Stimulated activated CD4-positive, alpha-beta T cell treated with anti-CD3 and anti-CD28 coated beads, Interleukin-2, amount 100 ng/mL, for 24 hours (primary cell): ENCODE measurements at places on chromosomes 6 and 20.
A peak's percentile ranks its signal among the peaks of the same experiment; 100 is the strongest.

DNA sequence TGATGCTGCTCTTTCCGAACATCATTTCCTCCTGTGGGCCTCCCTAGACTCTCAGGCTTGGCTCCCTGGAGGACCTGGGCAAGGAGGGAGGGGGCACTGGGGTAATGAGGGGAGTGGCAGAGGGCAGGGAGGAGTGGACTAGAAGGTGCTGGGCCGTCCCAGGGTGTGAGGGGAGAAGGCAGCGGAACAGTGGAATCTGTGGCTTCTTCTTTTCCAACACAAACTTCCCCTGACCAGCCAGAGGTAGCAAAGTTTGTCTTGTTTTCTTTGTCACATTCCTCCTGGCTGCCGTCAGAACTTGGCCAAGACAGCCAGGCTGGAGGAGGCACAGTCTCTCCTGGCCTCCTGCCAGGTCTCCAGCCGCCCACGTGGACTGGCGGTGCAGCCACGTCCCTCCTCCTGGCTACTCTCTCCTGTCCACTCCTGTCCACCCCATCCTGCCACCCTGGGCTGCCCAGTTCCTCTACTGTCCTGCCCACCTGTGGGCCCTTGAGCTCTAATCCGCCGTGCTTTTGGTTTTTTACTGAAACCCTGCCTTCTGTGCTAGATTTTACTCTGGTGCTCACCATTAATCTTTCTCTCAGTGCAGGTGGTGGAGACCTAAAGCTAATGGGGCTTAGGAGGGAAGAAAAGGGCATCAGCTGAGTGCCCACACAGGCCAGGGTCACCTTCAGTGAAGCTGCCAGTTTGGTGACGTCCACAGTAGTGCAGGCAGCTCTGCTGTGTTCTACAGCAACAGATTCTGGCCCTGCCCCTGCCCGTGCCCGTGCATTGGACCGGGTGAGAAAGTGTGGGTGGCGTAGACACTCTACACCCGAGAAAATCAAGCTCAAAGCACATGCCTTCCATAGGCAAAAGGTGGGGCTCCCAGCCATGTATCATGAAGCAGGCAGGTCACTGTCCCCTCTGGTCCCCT is 2.8 kb upstream of the CDSN start:
- no peak for DNase-seq

GRCh38 chr6:144012534-144012933 is 4.5 kb upstream of the PLAGL1 start:
- DNase-seq, result no peak

DNA sequence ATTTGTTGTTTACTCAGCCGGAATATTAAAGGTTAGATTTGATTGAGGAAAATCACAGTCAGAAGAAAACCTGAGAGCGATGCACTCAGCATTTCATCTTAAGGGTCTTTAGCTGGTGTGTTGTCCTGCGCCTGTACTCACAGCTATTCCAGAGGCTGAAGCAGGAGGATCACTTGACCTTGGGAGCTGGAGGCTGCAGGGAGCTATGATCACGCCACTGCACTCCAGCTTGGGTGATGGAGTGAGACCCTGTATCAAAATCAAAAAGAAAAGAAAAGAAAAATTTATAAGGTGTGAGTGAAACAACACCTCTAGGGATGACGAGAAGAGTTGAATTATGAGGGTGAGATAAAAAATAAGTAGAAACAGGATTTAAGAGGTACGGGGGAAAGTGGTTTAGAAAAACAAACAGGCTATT is 165.0 kb downstream of the TRIM27 start:
- DNase-seq, result no peak

DNA sequence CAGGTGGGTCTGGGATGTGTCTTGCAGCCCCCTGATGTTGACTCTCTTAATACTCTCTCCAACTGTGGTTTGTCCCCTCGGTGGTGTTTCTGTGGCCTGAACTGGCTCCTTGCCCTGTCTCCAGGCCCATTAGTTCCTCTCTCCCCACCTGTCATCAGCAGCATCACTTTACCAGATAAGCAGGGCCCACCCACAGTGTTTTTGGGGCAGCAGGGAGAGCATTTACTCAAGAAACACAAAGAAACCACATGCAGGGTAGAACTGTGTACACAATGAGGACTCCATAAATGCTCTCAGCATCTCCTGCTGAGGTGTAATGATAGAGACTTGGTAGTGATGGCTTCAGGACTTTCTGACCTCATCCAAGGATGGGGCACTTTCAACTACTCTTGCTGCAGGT is 20.2 kb upstream of the MRPS18A start:
- DNase-seq, result no peak

GRCh38 chr6:143397227-143398222 is 53.0 kb downstream of the ADAT2 start:
- no peak for DNase-seq

DNA sequence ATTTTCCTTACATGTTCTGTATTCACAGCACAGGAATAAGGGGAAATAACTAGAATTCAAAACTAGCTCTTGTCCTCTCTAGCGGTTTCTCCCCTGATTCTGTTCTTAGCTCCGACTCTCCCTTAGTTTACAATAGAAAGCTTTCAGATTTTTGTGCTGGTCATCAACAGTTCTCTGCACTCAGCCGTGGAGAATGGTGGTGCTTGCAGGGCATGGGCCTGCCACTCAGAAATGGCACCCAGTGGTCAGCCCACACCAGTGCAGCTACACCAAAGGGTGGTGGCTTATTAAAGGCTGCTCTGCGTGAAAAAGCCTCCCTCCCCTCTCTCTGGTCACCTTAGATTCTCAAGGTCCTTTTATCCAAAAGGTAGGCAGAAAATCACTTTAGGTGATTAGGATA is 123.5 kb downstream of the SASH1 start:
- no peak for DNase-seq

DNA sequence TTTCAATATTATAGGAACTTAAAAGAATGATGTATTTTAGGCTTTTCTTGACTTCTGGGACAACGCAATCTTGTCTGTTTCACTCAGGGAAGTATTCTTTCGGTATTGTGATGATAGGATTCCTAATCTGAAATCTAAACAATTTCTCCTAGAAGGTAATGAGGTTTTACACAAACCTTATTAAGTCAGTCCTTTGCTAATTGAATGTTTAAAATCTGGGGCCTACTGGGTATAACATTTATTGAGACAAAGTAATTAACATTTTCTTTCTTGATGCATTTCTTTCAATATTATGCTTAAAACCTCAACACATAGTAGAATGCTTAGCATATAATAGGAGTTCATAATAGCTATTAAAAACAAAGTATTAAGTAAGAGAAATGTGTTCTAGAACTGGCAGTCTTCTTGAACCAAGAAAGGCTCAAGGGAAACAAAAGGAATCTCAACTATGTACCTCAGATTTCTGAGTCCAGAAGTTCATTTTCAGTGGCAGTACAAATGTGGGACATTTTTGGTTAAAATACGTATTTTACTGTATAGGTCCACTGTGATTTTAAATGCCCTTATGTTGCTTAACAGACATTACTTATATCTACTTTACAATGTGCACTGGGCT is 121.4 kb upstream of the BMP2 start:
- no peak for DNase-seq

GRCh38 chr20:63639093-63639975 is 12.4 kb upstream of the GMEB2 start:
- peak; percentile 64 for DNase-seq

DNA sequence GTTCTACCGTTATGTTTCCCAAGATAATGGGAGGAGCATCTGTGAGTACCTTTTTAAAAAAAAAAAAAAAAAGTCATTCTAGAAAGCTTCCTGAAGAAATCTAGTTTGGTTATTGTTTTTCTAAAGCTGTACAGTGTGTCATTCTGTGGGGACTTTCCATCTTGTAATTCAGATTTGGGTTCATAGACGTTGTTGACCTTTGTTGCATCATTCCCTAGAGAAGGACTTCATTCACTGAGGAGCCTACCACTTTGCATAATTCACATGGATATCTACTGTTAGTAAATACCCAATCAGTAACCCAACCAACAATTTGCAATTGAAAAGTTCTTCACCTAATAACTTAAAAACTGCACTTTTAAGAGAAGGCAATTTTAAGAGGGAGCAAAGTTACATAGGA is 60.1 kb downstream of the RPP40 start:
- no peak for DNase-seq

GRCh38 chr6:135531954-135532490 is 34.5 kb upstream of the AHI1 start:
- no peak for DNase-seq

DNA sequence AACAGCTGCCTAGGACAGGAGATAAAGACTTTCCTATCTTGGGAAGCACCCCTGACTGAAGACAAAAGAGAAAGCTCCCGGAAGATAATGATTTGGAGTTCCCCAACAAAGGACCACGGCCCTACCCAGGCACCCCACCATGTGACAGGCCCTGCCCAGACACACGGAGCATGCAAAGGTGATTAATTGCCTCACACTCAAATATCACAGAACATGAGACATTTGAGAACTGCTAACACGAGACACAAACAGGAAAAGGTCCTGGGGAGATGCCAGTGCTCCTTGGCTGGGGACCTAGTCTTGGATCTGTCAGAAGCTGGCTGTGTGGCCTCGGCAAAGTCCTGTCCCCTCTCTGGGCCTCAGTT is 82.5 kb upstream of the PTPN1 start:
- no peak for DNase-seq

- DNase-seq, result no peak
Measured at GRCh38 chr20:46108435-46108841, 9.7 kb upstream of the CD40 start.
